Stimulated activated CD4-positive, alpha-beta T cell treated with anti-CD3 and anti-CD28 coated beads, Interleukin-1b, Interleukin-23, amount 100 ng/mL, for 4 hours (primary cell): ENCODE measurements at places on chromosomes 3 and 15.

DNA sequence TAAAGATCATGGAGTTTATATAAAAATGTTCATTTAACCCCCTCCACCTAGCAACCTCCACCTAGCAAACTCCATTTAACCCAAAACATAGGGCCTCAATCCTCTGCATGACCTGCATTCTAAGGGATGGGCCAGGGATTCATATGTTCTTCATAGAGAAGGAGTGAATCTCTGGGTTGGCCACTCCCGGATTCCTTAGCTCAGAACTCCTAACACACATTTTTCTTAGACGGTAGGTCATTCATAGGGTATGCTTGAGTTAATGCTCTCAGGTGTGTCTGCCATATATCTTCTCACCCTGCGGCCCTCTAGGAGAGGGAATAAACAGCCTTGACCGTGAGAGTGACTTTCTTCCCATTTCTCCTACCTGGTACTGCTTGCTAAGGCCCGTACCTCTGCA is 102.0 kb upstream of the IGSF10 start:
- DNase-seq, result no peak

DNA sequence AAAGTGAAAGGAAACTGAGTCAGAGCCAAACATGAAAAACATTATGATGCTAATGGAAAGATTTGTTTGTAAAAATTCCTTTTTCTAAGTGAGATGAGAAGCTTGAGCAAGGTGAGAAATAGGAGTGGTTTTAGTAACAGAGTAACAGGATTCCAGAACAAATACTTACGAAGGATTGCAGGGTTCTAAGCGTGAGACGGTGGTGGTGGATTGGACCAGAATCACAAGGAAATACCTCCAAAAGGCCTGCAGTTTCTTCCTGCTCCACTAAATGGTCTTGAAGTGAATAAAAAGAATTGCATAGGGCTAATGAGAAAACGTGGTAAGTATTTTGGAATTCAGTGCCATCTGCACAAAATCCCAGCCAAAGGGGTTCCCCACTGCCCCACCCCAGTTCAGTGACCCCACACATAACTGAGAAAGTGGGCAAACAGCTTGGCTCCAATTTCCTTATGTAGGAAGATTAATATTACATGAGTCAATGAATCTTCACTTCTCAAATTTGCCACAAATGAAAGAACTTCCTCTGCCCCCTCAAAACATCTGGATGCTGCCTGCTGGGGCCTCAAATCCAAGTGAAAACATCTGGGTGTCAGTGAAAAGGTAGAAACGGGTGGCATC is 283.8 kb upstream of the NR2F2 start:
- DNase-seq, result no peak

DNA sequence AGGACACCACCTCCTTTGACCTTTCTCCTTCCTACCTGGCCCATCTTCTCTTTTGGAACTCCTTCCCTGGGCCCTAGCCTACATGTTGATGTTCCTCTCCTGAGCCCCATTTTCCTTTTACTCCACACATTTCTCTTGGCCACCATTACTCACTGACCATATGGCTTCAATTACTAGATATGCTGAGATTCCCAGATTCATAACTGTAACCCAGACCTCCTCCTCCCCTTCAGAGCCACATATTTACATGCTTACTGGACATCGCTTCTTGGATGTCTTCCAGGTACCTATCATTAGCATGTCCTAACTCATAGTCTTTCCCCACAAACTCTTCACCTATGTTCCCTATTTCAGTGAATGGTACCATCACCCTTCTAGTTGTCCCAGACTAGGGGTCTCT is 24.4 kb upstream of the TRIM59 start:
- DNase-seq, result no peak

DNA sequence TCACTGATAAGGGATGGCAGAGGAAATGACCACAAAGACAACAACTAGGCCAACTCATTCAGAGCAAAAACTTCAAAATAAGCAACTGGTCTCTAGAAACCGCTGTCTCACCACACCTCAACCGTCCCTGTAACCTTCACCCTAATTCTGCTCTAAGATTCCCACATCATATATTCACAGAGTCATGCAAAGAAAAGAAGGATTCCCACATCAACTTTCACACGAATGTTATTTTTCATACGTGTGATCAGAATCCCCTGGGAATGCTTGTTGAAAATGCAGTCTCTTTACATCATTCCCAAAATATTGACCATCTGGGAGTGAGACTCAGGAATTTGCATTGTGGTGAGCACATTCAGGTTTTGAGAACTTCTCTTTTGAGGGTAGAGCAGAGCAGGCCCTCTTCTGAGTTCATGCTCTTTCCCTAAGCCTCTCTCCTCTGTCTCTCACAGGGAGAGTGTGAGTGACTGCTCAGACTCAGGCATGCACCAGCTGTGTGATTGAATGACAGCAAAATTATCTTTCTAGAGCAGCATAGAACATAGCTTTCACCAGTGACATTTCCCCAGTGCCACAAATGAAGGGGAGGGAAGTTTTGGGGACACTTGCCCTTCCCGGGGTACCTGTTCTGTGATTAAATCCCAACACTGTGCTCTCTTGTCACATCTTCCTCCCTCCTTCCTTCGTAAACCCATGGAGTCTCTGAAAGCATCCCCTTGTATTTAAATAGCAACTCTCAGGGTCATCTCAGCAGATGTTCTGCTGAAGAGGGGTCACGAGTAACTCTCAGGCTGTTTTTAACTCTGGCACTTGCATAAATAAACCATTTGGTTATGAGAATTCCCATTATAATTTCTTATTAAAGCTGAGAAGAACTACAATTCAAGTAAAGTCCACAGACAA is 170.9 kb downstream of the PLCL2 start:
- no peak for DNase-seq

DNA sequence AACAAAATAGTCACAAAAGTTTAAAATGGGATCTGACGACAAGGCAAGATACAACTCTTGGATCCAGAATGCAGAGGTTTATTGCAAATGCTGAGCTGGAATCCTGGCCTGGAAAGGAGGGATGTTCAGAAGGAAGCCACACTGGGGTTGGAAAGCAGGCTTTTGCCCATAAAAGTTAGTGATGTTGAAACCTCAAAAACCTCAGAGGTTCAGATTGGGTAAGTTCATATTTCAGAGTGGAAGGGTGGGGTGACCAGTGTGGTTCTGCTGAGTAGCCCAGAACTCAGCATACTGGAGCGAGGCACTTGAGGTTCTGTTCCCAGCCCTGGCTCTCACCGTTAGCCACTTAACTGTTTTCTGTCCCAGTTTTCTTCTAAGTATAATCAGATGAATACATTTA is 114.0 kb upstream of the OSTN start:
- no peak for DNase-seq

DNA sequence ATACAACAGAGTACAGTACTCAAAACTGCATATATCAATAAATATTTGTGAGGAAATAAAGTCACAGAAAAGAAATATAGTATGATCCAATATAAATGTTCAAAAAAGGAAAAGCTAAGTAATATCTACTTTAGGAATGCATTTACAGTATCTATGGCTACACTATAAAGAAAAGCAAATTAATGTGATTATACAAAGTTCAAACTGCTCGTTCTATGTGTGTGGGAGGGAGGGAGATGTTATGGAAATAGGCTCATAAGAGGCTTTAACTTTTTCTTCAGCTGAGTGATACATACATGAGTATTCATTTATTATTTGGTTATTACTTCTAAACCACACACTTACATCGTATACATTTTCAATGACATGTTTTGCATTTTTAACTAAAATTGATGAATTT is 377.7 kb upstream of the AGTR1 start:
- DNase-seq, result no peak

DNA sequence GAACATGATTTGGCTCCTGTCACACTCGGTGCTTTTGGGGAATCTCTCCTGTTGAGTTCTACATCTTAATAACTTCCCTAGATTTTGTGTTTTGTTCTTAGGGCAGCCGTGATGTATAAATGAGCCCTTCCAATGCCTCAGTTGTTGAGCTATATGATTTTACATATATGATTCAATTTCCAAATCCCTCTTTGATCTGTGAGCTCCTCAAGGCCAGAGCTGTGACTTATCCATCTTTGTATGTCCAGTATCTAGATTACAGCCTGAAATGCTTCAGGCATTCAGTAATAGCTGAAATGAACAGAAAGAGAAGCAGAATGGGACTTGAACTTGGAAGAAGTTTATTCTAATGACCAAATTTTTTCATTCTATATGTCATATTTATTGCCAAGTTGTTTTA is 26.6 kb downstream of the CGGBP1 start:
- no peak for DNase-seq

GRCh38 chr15:68695061-68695595 is 116.3 kb downstream of the CORO2B start:
- no peak for DNase-seq

GRCh38 chr15:33411596-33412540 is 101.1 kb downstream of the RYR3 start:
- DNase-seq, result no peak
